ENCODE measurements at places on chromosomes 7 and 10. TPM values are rescaled to one million over a fixed set of nuclear protein-coding genes. Genes with fewer than 3 reads are reported as not detected.

DNA sequence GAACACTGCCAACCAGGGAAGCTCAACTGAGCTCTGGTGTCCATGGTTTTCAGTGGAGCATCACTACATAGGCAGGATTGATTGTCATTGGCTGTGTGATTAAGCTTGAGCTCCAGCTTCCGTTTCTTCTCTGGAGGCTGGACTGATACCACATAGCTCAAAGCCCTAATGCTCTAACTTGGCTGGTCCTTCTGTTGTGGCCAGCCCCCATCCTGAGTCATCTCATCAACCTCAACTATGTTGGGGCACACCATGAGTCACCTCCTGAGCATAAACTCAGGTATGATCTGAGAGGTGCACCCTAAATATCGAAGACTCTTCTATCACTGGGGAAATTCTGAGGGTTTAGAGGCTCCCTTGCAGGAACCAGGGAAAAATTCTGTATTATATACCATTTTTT is 114.5 kb upstream of the INHBA start:
- no peak for DNase-seq
- H3K4me1 ChIP-seq, result no peaks in the 10 kb centered on the region
- no peaks in the 10 kb centered on the region for H3K36me3 ChIP-seq

- H3K36me3 ChIP-seq, result no peaks in the 10 kb centered on the region
- H3K27ac ChIP-seq, result peak overlapping the region; percentile 96
- DNase-seq, result no peak
- peaks cover 21% of the 10 kb centered on the region for H3K4me1 ChIP-seq
- no peaks in the 10 kb centered on the region for H3K27me3 ChIP-seq
Measured at GRCh38 chr10:102773986-102774385, 30.2 kb downstream of the WBP1L start.

Gene WEE2
- total RNA-seq, result 0.07 TPM

DNA sequence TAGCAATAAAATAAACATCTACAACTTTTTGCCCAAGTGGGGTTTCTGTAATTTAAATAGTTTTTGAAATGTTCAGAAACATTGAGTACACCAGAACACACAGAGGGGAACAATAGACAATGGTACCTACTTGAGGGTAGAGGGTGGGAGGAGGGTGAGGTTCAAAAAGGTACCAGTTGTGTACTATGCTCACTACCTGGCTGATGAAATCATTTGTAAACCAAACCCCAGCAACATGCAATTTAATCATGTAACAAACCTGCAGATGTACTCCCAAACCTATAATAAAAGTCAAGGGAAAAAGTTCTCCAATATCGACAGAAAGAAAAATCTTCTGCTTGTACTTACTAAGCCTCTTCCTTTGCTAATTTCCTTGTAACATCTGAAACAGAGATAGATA is 4.2 kb upstream of the TES start:
- H3K4me1 ChIP-seq, result no peaks in the 10 kb centered on the region
- no peak overlapping the region for H3K27ac ChIP-seq
- no peak for DNase-seq
- H3K4me3 ChIP-seq, result no peak overlapping the region
- no peaks in the 10 kb centered on the region for H3K36me3 ChIP-seq

- no peaks in the 10 kb centered on the region for H3K27me3 ChIP-seq
- H3K4me1 ChIP-seq, result no peaks in the 10 kb centered on the region
- H3K36me3 ChIP-seq, result no peaks in the 10 kb centered on the region
- H3K27ac ChIP-seq, result no peak overlapping the region
Measured at GRCh38 chr10:133365461-133366129, 7.6 kb downstream of the ECHS1 start.

DNA sequence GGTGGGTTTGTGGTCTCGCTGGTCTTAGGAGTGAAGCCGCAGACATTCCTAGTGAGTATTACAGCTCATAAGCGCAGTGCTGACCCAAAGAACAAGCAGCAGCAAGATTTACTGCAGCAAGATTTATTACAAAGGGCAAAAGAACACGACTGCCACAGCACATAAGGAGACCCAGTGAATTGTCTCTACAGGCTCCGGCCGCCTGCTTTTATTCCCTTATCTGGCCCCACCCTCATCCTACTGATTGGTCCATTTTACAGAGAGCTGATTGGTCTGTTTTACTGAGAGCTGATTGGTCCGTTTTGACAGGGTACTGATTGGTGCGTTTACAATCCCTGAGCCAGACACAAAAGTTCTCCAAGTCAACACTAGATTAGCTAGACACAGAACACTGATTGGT is 82.1 kb downstream of the VIPR2 start:
- no peak overlapping the region for H3K4me3 ChIP-seq
- H3K27me3 ChIP-seq, result no peaks in the 10 kb centered on the region
- no peak for DNase-seq

- no peak for DNase-seq
- no peak overlapping the region for H3K4me3 ChIP-seq
- no peak overlapping the region for H3K27ac ChIP-seq
- H3K36me3 ChIP-seq, result no peaks in the 10 kb centered on the region
- no peaks in the 10 kb centered on the region for H3K27me3 ChIP-seq
Measured at GRCh38 chr7:71753956-71754664, 622.2 kb downstream of the GALNT17 start.

DNA sequence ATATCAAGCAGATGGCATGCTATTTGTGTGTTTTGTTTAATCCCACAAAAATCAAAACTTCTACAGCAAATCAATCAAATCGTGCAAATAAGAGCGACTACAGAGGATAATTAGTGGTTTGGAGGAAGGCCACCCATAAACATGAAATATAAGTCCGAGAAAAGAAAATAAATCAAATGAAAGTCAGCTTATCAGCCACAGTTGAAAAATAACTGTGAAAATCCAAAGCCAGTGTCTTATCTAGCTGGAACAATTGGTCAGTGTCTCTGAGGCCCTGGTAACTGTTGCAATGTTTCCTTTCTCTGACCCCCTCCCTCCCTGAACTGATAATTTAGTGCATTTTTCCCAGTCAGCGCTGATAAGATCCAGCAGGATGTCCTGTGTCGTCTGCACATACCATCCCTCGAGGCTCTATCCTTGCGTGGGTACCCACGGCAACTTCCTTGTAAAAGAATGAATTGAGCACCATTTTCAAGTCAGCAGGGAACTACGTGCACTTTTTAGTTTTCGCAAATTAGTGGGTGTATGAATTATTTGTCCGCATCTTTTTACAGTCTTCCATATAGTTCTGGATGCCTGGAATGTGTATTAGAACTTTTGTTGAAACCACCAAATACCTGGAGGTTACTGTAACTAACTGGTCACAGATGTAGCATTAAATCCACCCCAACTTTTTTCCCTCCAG is 10.8 kb upstream of the JCAD start:
- no peaks in the 10 kb centered on the region for H3K4me1 ChIP-seq
- no peak overlapping the region for H3K4me3 ChIP-seq
- H3K27me3 ChIP-seq, result no peaks in the 10 kb centered on the region
- no peak overlapping the region for H3K27ac ChIP-seq
- DNase-seq, result no peak
- no peaks in the 10 kb centered on the region for H3K36me3 ChIP-seq

Gene SFRP5
- total RNA-seq, result not detected

Gene SYT15B
- 2.1 TPM for total RNA-seq

DNA sequence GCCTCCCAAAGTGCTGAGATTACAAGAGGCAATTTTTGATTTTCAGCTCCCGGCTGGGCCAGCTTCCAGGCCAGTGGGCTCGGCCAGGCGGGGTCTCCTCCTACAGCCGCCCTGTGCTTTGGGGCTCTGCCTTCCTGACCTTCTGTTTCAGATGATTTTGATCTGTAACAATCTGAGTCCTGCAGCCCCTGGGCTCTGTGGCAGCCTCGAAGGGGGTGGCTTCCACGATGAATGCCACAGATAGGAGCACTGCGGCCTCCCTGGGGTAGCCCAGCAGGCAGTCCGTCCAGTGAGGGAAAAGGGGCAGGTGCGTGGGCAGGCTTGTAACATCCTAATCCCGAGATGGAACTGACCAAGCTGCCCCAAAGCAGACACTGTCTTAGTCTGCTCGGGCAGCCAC is 177.5 kb downstream of the DNAJB6 start:
- DNase-seq, result no peak
- no peaks in the 10 kb centered on the region for H3K36me3 ChIP-seq
- no peaks in the 10 kb centered on the region for H3K27me3 ChIP-seq
- H3K27ac ChIP-seq, result no peak overlapping the region

- H3K4me1 ChIP-seq, result peaks cover 6% of the 10 kb centered on the region
- H3K4me3 ChIP-seq, result no peak overlapping the region
- H3K36me3 ChIP-seq, result no peaks in the 10 kb centered on the region
- H3K27me3 ChIP-seq, result no peaks in the 10 kb centered on the region
- H3K27ac ChIP-seq, result peak overlapping the region; percentile 96
Measured at GRCh38 chr10:132627666-132628531, 90.3 kb downstream of the INPP5A start.

Gene LDB1
- total RNA-seq, result 50.5 TPM

Gene TMEM225B
- 2.2 TPM for total RNA-seq

GRCh38 chr10:121357401-121357800 is 240.8 kb downstream of the FGFR2 start:
- DNase-seq, result no peak
- no peak overlapping the region for H3K27ac ChIP-seq
- H3K36me3 ChIP-seq, result no peaks in the 10 kb centered on the region
- H3K4me1 ChIP-seq, result no peaks in the 10 kb centered on the region
- no peak overlapping the region for H3K4me3 ChIP-seq

DNA sequence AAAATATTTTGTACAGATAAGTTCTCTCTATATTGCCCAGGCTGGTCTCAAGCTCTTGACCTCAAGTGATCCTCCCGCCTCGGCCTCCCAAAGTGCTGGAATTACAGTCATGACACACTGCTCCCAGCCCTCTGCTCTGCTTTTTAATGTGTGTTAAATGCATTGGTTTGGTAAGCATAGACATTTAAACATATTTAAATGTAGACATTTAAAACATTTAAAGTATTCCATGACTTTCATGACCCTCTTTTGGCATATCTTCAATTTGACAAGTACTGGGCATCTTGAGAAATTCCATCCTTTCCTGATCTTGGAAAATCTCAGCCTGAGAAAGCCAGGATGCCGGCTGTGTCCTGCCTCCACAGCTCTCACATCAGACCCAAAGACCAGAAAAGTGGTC is 5.2 kb upstream of the SAR1A start:
- no peaks in the 10 kb centered on the region for H3K4me1 ChIP-seq
- no peak for DNase-seq

Gene FZD1
- 13.2 TPM for total RNA-seq

- no peaks in the 10 kb centered on the region for H3K4me1 ChIP-seq
- no peaks in the 10 kb centered on the region for H3K27me3 ChIP-seq
- H3K36me3 ChIP-seq, result no peaks in the 10 kb centered on the region
Measured at GRCh38 chr10:33657154-33657908, 322.9 kb upstream of the NRP1 start.

Gene GIMAP2
- total RNA-seq, result 41.8 TPM

Gene SPDYE8
- total RNA-seq, result 0.14 TPM

DNA sequence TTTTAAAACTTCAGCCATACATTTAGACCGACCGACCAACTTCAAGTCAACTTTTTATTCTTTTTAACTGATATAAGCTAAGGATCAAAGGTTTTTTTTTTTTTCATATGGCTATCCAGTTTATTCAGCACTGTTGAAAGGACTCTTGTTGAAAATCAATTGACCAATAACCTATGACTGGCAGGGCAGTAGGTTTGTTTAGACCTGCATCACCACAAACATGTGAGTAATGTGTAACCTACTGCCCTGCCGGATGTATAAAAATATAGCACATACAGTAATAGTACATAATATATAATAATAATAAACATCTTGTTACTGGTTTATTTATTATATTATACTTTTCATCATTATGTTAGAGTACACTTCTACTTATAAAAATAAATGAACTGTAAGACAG is 434.6 kb upstream of the SEMA3A start:
- DNase-seq, result no peak
- no peaks in the 10 kb centered on the region for H3K36me3 ChIP-seq
- H3K27me3 ChIP-seq, result no peaks in the 10 kb centered on the region

GRCh38 chr10:22851865-22852239 is 76.0 kb upstream of the ARMC3 start:
- DNase-seq, result no peak
- no peak overlapping the region for H3K4me3 ChIP-seq
- H3K36me3 ChIP-seq, result no peaks in the 10 kb centered on the region
- H3K27ac ChIP-seq, result no peak overlapping the region
- no peaks in the 10 kb centered on the region for H3K4me1 ChIP-seq

DNA sequence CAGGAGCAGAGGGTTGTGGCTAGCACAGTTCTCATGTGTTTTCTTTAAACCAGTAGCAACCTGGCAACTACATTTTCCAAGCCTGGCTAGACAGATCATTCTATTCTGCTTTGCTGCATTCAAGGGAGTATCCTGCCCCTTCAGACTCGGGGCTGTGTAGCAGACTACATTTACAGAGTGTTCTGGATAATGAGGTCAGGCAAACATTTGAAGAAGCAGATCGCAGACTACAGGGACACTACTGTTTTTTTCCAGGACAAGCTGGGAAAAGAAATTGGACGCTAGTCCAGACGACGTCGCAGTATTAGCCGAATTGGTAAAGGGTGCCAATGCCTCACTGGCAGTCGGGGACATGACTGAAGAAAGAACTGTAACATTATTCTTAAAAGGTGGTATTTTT is 61.0 kb upstream of the PAPSS2 start:
- no peaks in the 10 kb centered on the region for H3K36me3 ChIP-seq
- no peak overlapping the region for H3K4me3 ChIP-seq
- no peaks in the 10 kb centered on the region for H3K27me3 ChIP-seq
- DNase-seq, result no peak
- no peaks in the 10 kb centered on the region for H3K4me1 ChIP-seq

GRCh38 chr7:142338633-142339501 is 81.0 kb upstream of the PRSS58 start:
- no peaks in the 10 kb centered on the region for H3K4me1 ChIP-seq
- no peak overlapping the region for H3K27ac ChIP-seq

- H3K27ac ChIP-seq, result no peak overlapping the region
- no peak overlapping the region for H3K4me3 ChIP-seq
- DNase-seq, result no peak
- no peaks in the 10 kb centered on the region for H3K4me1 ChIP-seq
- no peaks in the 10 kb centered on the region for H3K27me3 ChIP-seq
- H3K36me3 ChIP-seq, result no peaks in the 10 kb centered on the region
Measured at GRCh38 chr10:60390224-60390626, 550 bp upstream of the ANK3 start.

DNA sequence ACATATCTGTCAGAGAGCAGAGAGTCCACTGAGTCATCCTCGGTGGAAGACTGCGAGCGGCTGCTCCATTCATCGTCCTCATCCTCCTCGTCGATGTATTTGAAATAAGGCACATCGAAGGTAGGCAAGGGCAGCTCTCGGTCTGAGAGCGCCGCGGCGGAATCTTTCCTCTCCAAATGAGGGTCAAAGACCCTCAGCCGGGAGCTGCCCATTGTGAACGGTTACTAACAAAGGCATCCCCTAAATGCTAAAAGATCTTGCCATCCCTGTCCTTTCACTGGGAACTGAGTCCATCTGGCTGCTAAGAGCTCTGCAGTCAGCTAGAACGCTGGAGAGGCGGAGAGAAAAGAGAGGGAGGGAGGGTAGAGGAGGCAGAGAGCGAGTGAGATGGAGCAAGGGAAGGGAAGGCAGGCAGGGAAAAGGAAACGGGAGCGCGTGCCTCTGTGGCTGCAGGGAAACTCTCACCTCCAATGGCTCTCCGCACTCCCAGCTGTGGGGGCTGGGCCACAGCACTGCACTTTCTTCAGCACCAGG is 163.4 kb downstream of the RAPGEF5 start:
- H3K4me1 ChIP-seq, result no peaks in the 10 kb centered on the region
- no peaks in the 10 kb centered on the region for H3K27me3 ChIP-seq
- H3K36me3 ChIP-seq, result no peaks in the 10 kb centered on the region
- DNase-seq, result peak; percentile 50
- H3K27ac ChIP-seq, result peak overlapping the region; percentile 55

Gene TMEM229A
- total RNA-seq, result not detected

Gene ERVW-1
- not detected for total RNA-seq

GRCh38 chr7:95549818-95550529 is 46.3 kb downstream of the PDK4 start:
- peak overlapping the region; percentile 97 for H3K27ac ChIP-seq
- no peak overlapping the region for H3K4me3 ChIP-seq
- H3K4me1 ChIP-seq, result peaks cover 18% of the 10 kb centered on the region
- no peaks in the 10 kb centered on the region for H3K36me3 ChIP-seq
- no peaks in the 10 kb centered on the region for H3K27me3 ChIP-seq
- peak; percentile 98 for DNase-seq

Data from uterus (tissue), 4 donors.